Hepatocyte (in vitro differentiated cells): ENCODE measurements at places on chromosomes 1 and 21. TPM values are rescaled to one million over a fixed set of nuclear protein-coding genes. Genes with fewer than 3 reads are reported as not detected.

The FBXO2 gene
- 122 and 134 TPM in 2 replicates for total RNA-seq

DNA sequence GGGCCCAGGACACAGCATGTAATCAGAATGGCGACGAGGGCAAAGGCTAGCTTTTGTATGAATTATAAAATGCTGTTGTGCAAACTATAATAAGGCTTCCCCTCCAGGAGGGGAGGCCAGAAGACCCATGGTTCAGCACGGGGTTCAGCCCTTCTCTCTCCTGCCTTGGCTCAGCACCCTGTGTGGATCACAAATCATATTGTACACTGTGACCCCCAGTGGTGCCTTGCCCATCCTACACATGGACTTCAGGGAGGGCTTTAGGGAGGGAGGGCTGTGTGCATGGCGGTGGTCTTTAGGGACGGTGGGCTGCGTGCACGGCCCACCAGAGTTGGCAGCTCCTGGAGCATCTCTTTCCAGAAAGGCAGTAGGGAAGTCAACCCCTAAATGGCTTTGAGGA is 120.8 kb upstream of the TNR start:
- no peaks in the 10 kb centered on the region for H3K36me3 ChIP-seq
- no peaks in the 10 kb centered on the region for H3K4me1 ChIP-seq
- no peaks in the 10 kb centered on the region for H3K27me3 ChIP-seq
- no peak for DNase-seq
- H3K4me3 ChIP-seq, result no peak overlapping the region
- H3K27ac ChIP-seq, result no peak overlapping the region

The PTPRU gene
- total RNA-seq, result 29.6 and 34.3 TPM in 2 replicates

DNA sequence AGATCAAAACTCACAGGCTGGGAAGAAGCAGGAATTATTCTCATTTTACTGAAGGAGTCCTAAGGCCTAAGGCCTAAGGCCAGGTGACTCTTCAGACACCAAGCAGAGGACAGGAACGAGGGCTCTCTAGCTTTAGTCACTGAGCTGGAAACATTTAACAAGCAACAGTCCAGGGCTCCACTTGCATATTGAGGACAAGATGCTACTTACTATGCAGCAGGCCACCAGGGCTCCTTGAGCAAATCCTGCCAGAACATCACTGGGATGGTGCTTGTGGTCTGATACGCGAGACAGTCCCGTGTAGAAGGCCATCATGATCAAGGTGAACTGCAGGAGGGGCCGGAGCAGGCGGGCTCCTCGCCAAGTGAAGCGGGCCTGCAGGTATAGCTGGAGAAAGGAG is 67.6 kb downstream of the PLPP3 start:
- peaks cover 51% of the 10 kb centered on the region for H3K4me1 ChIP-seq
- H3K4me3 ChIP-seq, result no peak overlapping the region
- no peak overlapping the region for H3K27ac ChIP-seq
- H3K36me3 ChIP-seq, result no peaks in the 10 kb centered on the region
- no peak for DNase-seq

DNA sequence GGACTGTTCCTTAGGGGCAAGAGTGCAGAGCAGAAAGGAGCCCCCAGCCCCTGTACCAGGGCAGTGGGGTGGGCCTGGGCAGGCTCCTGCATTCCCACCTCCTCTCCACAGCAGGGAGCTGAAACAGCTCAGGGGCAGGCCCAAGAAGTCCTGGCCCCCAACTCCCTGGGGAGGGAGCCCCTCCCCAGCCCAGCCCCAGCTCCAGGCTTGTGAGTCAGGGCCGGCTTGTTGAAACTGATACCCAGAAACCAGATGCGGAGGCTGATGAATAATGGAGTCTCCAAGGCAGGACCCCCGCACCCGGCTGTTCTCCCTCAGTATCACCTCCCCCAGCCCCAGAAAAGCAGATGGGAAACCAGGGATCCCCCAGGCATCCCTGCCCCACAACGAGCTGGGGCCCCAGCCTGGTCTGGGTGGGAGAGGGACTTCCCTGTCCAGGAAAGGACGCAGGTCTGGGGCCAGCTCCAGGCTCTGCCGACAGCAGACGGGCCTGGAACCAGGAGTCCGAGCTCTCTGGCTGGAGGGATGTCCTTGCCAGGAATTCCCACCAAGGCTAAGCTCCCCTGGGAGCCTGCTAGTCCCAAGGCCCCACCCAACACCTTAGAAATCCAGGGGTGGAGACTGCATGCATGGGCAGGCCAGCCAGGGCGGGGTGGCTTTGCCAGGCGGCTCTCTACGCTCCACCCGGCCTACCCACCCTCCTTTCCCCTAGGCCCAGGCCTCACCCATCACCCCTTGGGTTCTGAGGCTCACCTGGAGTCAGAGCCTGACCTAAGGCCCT is 2.7 kb downstream of the PLEKHG5 start:
- no peaks in the 10 kb centered on the region for H3K27me3 ChIP-seq
- DNase-seq, result no peak
- no peak overlapping the region for H3K27ac ChIP-seq
- no peak overlapping the region for H3K4me3 ChIP-seq
- H3K4me1 ChIP-seq, result peaks cover 26% of the 10 kb centered on the region

DNA sequence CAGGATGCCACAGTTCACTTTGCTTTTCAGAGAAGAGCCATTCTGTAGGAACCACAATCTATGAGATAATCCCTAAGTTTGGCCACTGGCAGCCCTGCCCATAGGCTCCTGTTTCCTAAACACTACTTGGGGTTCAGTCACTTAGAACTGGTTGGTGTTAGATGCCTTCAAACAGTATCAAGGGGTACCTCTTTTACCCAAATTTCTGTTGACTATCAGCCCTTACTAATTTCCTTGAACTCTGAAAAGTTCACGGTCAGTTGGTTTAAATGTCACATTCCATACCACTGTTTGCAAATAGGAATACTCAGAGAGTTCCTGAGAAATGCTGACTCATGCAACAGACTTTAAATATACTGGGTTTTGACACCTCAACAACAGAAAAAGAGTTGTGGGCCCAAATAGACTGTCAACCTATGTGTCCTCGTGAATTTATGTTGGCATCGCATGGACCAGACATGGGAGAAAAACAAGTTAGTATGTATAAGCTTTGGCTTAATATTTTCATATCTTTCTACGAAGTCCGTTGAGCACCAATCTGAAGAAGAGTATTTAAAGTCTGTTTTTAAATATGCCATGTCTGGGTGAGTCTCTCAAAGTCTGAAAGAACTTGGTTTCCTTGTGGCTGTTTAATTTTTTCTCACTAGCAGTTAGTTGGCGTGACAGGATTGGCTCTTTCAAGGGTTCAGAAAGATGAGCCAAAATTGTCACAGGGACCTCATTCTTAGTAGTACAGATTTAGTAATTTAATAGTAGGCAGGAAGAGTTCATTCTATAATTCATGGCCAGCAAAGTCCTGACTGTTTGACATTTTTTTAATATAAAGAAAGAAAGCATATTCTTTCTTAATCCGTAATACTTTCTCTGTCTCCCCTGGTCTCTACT is 56.5 kb upstream of the ZNF326 start:
- H3K4me3 ChIP-seq, result no peak overlapping the region
- H3K4me1 ChIP-seq, result peaks cover 16% of the 10 kb centered on the region
- peak overlapping the region; percentile 29 for H3K27ac ChIP-seq
- H3K27me3 ChIP-seq, result no peaks in the 10 kb centered on the region
- H3K36me3 ChIP-seq, result no peaks in the 10 kb centered on the region

- no peak for DNase-seq
- no peaks in the 10 kb centered on the region for H3K4me1 ChIP-seq
- H3K27me3 ChIP-seq, result no peaks in the 10 kb centered on the region
- H3K27ac ChIP-seq, result no peak overlapping the region
- no peaks in the 10 kb centered on the region for H3K36me3 ChIP-seq
Observed at GRCh38 chr1:162951553-162952315, 90.8 kb upstream of the CCDC190 start.

- peak overlapping the region; percentile 91 for H3K27ac ChIP-seq
- peaks cover 47% of the 10 kb centered on the region for H3K4me1 ChIP-seq
Observed at GRCh38 chr1:180926164-180926981, 13.7 kb downstream of the KIAA1614 start.

The TRIM67 gene
- 0.12 and 0.13 TPM in 2 replicates for total RNA-seq

The SLC39A1 gene
- 141 and 158 TPM in 2 replicates for total RNA-seq

The LCE2A gene
- not detected in 2 replicates for total RNA-seq

GRCh38 chr1:193143285-193143684 is 21.5 kb downstream of the CDC73 start:
- H3K4me1 ChIP-seq, result no peaks in the 10 kb centered on the region
- H3K36me3 ChIP-seq, result no peaks in the 10 kb centered on the region
- H3K27me3 ChIP-seq, result no peaks in the 10 kb centered on the region
- peak; percentile 11 for DNase-seq

DNA sequence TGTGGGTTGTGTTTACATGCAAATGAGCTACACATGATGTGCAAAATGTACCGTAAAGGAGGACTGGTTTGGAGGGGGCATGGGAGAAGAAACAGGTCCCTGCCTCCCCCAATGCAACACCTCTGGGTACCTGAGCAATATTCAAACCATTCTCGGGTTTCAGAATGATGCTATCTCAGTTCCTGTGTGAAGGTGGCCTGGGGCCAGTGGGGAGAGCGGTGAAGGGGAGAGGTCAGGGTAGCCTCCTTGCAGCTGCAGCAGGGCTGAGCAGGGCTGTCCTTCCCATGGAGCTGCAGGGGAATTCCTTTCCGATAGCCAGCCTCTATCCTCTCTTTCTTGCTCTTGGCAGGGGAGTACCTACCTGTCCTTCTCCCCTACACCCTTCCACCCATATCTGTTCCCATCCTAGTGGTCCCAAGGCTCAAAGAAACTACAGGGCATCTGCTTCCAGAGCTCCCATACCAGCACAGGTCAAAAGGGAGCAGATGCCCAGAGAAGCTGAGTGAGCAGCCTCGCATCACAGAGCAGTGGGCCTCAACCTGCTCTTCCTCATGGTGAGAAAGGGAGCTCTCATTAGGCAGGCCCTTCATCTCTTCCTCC is 11.9 kb downstream of the MEF2D start:
- DNase-seq, result no peak
- no peaks in the 10 kb centered on the region for H3K27me3 ChIP-seq
- no peak overlapping the region for H3K4me3 ChIP-seq
- H3K36me3 ChIP-seq, result no peaks in the 10 kb centered on the region
- peaks cover 40% of the 10 kb centered on the region for H3K4me1 ChIP-seq

GRCh38 chr1:159889821-159890252 is 10.1 kb downstream of the CFAP45 start:
- no peak overlapping the region for H3K27ac ChIP-seq
- no peaks in the 10 kb centered on the region for H3K4me1 ChIP-seq
- H3K4me3 ChIP-seq, result no peak overlapping the region

DNA sequence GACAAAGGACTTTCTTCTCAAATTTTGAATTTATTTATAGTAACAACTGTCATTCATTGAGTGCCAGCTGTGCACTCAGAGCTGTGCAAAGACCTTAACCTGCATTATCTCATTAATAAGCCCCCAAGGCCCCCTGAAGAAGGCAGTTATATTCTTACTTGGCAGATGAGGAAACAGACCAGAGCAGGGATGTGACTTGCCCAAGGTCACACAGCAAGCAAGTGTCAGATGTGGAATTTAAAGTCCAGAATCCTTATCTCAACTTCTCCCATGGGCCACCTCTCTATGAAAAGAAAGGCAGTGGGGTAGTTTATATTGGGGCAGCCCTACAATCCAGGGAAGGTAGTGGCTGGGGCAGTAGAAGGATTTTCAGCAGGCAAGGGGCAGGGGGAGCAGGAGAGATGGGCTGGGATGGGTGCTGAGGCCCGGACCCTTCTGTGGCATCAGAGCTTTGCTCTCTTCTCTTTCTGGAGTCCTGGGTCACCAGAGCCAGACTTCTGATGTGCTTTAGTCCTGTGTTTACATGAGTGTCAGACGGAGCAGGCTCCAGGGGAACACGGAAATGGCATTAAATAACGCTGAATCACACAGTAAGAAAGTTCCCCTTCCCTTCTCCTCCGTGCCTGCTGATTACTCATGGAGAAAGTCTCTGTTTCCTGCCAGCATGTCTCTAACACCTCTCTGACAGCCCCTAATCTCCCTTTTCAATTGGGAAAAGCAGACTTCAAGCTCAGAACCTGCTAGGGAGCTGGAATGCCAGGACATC is 39.5 kb downstream of the EPHB2 start:
- H3K36me3 ChIP-seq, result no peaks in the 10 kb centered on the region
- DNase-seq, result peak; percentile 84
- H3K27me3 ChIP-seq, result no peaks in the 10 kb centered on the region
- peak overlapping the region; percentile 86 for H3K27ac ChIP-seq
- peaks cover 16% of the 10 kb centered on the region for H3K4me1 ChIP-seq
- no peak overlapping the region for H3K4me3 ChIP-seq

The SPRR2F gene
- 0.80 and 2.5 TPM in 2 replicates for total RNA-seq

DNA sequence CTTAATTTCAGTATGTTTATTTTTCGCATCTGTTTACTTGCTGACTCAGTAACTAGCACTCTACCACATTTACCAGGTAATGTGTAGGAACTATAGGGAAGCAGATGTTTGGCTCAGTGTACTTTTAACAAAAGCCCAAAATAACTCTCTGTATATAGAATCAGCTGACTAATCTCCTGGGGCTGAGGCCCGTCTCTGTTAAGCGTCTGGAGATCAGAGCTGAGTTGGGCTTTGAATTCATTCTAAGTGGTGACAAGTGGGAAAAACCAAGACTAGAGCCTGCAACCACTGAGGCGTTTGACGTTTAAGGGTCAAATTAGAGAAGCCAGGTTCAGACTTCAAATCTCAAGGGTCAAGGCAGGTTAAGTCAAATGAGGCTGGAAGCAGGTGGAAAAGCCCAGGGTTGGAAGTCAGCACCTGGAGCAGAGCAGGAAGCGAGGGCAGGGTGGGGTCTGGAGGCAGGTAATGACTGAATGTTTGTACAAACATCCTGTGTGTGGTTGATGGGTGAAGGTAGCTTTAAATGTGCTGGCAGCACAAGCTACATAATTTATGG is 56.8 kb upstream of the LYST start:
- H3K36me3 ChIP-seq, result no peaks in the 10 kb centered on the region
- DNase-seq, result peak; percentile 28
- peak overlapping the region; percentile 18 for H3K27ac ChIP-seq
- no peak overlapping the region for H3K4me3 ChIP-seq
- peaks cover 31% of the 10 kb centered on the region for H3K4me1 ChIP-seq

DNA sequence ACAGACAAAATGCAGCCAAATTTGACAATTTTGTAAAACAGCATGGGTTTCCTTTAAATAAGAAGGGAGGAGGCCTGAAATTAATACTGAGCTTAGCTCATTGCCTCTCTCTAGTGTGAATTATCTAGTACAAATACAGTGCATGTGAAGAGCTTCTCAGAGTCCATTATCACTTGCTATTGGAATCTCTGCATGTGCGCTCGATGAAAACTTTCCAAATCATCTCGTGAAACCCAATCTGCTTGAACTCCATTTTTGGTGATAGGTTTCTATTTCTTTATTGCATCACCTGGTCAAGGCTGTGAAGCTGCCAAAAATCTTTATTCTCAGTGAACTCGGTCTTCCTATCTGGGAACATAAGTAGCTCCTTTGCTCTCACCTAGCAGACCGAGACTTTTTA is 49.5 kb upstream of the LYPLAL1 start:
- DNase-seq, result no peak
- no peaks in the 10 kb centered on the region for H3K27me3 ChIP-seq
- H3K27ac ChIP-seq, result no peak overlapping the region
- H3K4me3 ChIP-seq, result no peak overlapping the region

- no peak for DNase-seq
- no peak overlapping the region for H3K27ac ChIP-seq
- H3K27me3 ChIP-seq, result peaks cover 6% of the 10 kb centered on the region
- H3K36me3 ChIP-seq, result no peaks in the 10 kb centered on the region
Observed at GRCh38 chr1:29803486-29803885, 567.2 kb downstream of the PTPRU start.

GRCh38 chr1:100631015-100631551 is 88.5 kb upstream of the VCAM1 start:
- H3K27me3 ChIP-seq, result no peaks in the 10 kb centered on the region
- no peak for DNase-seq
- H3K4me1 ChIP-seq, result no peaks in the 10 kb centered on the region
- H3K36me3 ChIP-seq, result no peaks in the 10 kb centered on the region
- H3K27ac ChIP-seq, result no peak overlapping the region
